Lung (tissue), 17 donors: ENCODE measurements at places on chromosomes 6 and 20. TPM values are rescaled to one million over a fixed set of nuclear protein-coding genes. Genes with fewer than 3 reads are reported as not detected.

EPHA7 gene
- 1.2 TPM for total RNA-seq

PROKR2 gene
- not detected for total RNA-seq

MAS1 gene
- not detected for total RNA-seq

KIF6 gene
- 7.8 TPM for total RNA-seq

DNA sequence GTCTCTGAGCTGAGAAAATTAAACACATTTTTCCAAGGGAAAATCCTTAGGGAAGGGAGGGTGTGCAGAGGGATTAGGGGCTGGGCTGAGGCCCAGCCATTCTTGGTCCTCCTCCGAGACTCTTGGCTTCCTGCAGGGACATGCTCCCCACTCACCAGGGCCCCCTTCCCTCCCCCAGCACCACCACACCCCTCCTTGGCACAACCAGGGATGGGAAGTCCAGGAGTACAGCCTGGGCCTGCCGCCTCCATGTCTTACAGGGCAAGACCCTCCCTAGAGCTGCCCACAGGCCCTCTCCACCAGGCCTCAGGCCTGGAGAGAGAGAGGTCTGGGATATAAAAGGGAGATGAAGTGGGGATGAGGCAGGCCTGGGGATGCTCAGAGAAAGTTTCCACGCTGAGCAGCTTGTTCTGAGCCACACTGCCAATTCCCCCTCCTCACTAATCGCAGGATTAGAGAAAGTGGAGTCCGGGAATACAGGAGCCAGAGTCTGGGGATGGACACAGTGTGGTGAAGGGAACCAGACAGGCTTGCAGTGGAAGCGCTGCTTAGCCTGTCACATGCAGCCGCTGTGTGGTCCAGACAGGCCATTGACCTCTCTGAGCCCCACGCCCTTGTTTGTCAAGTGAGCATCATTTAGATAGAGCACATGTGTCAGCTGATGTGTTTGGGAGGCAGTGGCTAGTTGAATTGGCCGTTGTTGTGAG lies 105.5 kb downstream of the MRPL14 start:
- no peak for DNase-seq

DNA sequence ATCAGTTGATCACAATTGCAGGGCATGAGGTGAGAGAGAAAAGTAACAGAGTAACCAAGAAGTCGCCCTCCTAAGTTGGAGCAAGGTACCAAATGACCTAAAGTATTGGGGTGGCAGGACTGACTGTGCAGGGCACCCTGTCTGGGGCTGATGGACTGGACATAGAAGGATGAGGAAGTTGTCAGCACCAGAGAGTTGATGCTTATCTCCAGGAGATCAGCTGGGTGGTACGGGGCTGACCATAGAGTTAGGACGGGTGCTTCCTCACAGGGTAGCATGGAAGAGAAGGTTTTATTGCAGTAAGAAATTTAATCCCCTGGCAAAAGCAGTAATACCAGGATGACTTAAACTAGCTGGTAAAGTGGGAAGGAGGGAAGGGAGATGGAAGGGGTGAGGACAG lies 66.7 kb downstream of the TMEM170B start:
- DNase-seq = no peak

DNA sequence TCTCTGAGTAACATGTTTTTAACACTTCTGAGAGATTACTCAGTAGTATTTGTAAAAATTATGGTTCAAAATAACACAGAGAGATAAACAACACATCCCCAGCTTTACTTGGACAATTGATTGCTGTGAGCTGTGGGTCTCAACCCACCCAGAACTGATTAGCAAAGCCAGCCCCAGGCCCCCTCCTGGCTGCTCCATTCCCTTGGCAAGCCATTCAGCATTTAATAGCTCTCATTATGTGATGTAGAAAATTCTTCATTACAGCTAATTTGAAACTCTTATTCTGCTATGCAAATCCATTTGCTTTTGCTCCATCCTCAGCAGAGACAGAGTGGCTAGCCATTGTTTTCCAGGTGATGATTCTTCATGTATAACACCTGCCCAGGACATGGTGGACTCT lies 16.6 kb upstream of the SIRT5 start:
- DNase-seq = no peak

- no peak for DNase-seq
Observed at GRCh38 chr6:10177704-10178103, 237.2 kb downstream of the TFAP2A start.

DNA sequence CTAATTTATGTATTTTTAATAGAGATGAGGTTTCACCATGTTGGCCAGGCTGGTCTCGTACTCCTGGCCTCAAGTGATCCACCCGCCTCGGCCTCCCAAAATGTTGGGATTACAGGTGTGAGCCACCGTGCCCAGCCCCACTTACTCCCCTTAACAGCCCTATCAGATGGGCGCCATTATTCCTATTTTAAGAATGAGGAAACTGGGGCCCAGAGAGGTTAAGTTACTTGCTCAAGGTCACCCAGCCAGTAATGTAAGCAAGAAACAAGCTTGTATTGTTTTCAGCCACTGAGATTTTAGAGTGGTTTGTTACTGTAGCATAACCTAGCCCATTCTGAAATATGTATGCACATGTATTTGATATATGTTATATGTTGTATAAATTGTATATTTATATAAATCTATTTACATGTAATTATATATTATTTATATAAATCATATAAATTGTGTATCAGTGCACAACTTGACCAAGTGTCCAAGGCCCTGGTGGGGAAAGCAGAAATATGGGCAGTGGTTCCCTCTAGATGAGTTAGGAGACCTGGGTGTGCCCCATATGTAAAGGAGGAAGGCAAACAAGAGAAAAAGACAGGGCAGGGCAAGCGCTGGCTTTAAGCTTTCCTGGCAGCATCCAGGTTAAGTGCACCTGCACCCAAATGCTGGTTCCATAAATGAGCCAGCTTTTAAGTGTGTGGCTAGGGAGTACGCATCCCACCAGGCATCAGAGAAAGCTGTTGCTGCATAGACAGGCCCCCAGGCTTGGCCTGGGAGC lies 1.2 kb upstream of the GUCA1A start:
- no peak for DNase-seq

DNA sequence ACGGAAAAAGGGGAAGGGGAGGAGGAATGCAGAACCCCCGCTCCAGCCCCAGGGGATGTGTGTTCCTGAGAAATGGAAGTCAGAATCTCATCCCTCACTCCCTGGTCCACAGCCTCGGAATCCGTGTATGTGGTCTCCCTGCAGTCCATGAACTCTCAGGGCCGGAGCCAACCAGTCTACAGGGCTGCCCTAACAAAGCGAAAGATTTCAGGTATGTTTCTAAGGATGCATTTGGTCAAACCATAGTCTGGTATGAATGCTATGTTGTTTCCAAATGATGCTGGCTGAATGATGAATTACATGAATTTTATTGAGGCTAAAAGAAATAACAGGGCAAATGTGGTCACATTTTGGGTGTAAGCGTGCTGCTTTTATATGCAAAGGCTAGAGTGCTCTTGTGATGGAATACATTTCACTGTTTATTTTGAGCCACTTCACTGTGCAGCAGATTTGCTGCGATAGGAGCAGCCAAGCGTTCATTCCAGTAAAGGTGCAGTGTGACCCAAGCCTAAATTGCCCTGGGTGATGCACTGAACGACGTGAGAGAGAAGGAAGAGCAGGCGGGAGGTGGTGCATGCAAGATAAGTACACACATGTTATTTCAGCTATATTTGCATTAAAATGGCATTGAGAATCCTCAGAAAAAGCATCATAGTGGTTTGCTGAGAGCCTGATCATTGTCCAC lies 52.4 kb downstream of the FNDC1 start:
- no peak for DNase-seq

DNA sequence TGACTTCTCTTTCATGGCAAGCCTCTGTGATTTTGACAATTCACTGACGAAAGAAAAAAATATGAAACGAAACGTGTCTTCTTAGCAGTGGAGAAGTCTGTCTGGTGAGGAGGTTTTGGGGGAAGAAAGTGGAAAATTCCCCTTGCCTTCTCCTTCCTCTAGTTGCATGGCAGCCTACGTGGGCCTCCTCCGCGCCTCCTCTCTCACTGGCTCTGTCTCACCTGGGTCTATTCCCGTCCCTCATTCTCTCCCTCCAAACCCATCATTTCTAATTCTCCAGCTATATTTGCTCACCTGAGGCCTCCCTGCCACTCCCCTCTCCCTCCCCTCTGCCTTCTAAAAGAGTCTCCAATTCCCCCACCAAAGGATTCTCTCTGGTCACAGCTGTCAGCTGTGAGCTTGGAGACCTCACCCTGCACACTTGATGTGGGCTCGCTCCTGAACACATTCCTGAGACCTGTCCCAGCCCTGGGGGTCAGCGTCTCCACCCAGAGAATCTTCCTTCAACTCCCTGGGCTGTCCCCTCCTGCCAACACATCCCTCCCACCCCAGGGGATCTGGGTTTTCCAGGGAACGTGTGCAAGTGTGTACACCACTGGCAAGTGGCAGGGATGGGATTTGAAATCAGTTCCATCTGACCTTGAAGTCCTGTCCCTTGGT lies 159.6 kb upstream of the PMEPA1 start:
- no peak for DNase-seq

- DNase-seq = no peak
Observed at GRCh38 chr6:109332748-109333147, 49.5 kb downstream of the CD164 start.

GRCh38 chr20:12014736-12015135 lies 97.0 kb downstream of the BTBD3 start:
- DNase-seq = no peak

DNA sequence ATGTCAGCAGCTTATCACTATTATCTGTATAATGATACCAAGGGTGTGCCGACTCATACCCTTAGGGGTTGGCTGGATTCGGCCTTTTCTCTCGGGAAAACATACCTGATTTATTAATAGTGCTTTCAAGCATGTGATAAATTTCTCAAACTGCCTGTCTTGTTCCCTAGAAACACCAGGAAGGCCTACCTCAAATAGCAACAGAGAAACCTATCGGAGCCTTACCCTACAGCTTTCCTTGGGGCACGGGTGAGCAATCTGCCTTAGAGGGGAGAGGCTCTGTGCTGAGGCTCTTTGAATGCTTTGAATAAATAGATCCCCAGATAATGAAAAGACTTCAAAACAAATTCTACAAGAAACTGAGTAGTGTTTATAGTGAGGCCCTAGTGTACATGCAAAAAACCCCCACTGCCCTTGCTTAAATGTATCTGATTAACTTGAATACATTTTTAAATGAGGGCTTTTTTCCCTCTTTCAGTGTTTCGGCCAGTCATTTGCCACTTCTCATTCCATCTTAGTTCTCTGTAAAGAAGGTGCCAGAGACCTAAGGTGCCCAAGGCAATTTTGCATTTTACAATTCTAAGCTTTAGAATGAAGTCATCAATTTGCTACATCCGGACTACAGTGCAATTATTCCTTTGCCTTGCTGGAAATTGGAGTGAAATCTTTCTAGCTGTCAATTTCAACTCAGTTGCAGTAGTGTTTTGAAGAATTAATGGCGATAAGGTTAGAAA lies 320.1 kb downstream of the ESR1 start:
- DNase-seq = no peak

DNA sequence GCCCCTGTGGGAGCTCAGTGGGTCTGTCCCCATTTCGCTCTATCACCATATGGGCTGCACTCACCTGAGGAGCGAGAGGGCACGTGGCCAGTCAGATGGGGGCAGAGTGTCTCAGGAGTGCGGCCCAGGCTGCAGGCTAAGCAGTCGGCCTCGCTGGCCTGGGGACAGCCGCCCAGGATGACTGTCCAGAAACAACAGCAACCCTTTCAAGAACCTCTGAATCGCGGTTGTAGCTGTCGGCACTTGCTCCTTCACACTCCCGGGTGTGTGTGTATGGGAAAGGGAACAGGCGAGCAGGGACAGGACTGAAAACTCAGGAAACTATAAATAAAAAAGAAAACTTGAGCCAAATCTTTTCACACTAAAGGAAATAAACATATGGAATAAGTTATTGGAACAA lies 63.1 kb downstream of the TFAP2A start:
- DNase-seq = peak; percentile 27

DNA sequence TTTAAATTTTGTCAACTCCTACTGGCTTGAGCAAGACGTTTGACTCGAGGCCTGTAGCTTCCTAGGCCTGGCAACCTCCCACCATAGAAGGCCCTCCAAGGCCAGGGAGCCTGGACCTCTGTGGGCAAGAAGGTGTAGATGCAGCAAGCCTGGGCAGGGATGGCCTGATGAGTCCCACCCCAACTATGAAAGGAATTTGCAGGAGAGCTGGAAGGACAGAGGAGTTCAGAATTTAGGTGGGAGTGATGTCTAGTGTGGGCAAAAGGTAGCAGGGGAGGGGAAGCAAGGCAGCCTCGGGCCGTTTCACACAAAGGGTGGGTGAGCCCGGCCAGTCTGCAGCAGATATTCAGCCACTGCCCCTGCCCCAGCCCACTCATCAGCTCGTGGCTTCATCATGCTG lies 245.2 kb downstream of the CDH26 start:
- DNase-seq = no peak

DNA sequence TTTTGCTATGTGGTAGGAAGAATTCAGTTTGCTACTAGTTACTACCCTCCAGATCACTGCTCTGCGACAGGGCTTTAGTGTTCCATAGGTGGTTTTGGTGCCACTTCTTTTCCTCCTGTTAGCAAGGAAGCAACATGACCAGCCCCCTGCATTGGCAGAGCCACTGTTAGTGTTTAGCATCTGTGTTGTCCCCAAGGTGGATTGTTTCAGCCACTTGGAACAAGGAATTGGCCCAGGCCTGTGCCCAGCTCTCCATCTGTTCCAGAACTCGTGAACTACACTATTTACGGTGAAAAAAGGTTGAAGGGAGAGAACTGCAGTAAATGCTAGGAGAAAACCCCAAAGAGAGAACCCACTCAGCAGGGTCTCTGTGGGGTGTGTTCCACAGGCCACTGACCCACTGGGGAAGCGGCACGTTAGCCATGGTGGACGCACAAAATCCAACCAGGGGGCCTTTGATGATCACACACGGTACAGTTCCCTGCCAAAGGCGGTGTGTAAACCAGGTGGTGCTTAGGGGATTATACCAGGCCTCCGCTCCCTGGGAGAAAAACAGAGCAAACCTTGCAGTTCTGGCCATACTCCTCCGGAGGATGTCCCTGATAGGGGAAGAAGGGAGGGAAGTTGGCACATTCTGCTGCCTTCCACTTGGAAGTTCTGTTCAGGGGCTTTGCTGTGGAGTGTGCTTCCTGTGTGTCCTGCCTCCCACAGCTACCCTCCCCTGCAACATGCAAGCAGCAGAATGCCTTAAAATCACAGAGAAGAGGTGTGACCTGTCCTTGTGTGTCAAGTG lies 72.3 kb downstream of the LYRM2 start:
- no peak for DNase-seq

- DNase-seq = peak; percentile 77
Observed at GRCh38 chr6:40308533-40309306, 278.4 kb downstream of the LRFN2 start.

DNA sequence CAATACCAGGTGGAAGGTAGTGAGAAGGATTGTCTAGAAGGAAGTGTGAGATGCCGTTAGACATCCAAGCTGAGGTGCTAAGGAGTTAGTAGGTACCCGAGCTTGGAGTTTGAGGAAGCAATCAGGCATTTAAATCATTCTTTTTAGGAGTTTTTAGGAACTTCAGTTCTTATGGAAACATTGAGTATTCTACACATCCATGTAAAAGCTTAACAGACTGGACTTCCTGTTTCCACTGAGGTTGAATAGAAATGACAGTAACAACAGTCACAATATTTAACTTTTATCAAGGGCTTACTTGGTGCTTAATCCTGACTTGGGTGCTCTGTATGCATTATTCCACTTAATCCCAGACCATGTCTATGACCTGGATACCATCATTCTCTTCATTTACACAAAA lies 136.4 kb downstream of the UST start:
- DNase-seq = no peak
